ENCODE measurements at places on chromosomes 5 and 9. TPM values are rescaled to one million over a fixed set of nuclear protein-coding genes. Genes with fewer than 3 reads are reported as not detected.
A peak's percentile ranks its signal among the peaks of the same experiment; 100 is the strongest.

GRCh38 chr9:93017621-93018020, 40.9 kb upstream of the SUSD3 start:
- no peak for DNase-seq

DNA sequence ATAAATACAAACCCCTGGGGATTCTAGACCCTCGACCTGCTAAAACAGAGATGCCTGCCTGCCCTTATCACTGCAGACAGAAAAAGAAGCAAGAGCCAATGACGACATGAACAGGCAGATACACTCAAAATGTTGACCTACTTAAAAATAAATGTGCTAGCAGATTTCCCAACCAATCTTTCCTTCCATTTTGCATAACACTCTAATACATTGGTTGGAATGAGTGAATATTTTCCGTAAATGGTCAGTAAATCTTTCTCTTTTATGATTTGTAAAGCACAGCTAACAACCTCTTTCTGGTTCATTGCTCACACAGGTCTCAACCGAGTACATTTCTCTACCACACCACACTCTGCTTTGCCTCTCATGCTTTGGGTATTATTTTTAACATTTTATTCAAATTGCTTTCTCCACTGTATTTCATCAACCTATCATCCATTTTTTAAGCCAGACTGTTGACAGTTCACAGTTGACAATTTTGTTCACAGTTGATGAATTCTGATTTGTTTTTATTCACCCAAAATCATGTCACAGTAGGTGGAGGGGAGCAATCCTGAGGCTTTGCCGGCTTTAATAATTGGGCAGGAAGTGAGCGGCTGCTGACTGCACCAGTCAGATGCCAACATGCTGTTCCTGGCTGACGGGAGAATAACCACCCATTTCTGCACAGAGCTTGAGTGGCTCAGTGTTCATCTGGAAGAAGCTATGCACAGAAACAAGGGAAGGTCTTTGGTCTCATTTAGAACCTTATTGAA, 426.6 kb downstream of the SPOCK1 start:
- no peak for DNase-seq

GRCh38 chr5:125717209-125717608, 706.0 kb upstream of the GRAMD2B start:
- no peak for DNase-seq

DNA sequence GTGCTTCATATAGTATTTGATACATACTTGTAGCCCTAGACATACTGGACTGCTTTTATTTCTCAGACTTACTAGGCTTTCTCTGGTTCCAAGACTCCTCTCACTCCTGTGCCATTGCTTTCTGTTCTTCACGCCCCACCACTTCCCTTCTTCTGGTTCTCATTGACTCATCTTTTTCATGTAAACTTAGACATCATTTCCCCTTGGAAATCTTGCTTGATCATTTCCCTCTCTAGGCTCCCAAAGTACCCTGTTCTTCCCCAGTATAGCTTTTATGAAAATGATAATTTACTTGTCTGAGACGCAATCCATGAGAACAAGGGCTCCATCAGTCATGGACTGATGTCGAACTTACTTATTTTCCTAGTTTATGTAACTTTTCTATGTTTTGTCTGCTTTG, 83.5 kb downstream of the TLR4 start:
- no peak for DNase-seq

DNA sequence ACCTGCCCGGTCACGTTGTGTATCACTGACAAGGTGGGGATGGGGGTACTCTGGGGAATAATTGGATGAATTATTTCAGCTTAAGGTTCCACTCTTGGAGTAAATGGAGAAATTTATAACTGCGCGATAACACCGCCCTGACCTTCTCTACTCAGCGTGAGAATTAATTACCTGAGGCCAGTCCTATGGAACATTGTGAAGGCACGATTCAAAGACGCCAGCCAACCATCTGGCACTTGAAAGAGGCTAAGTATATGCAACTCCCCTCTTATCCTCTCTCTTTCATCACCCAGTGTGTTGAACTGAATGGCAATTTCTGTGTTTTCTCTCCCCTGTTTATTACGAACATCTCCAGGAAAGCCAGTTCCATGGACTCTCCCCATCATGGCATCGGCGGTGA, 235.5 kb upstream of the TUT7 start:
- DNase-seq = no peak

- no peak for DNase-seq
Measured at GRCh38 chr9:404234-404633, 189.6 kb downstream of the DOCK8 start.

GRCh38 chr5:144712090-144712489, 541.4 kb downstream of the KCTD16 start:
- no peak for DNase-seq

DNA sequence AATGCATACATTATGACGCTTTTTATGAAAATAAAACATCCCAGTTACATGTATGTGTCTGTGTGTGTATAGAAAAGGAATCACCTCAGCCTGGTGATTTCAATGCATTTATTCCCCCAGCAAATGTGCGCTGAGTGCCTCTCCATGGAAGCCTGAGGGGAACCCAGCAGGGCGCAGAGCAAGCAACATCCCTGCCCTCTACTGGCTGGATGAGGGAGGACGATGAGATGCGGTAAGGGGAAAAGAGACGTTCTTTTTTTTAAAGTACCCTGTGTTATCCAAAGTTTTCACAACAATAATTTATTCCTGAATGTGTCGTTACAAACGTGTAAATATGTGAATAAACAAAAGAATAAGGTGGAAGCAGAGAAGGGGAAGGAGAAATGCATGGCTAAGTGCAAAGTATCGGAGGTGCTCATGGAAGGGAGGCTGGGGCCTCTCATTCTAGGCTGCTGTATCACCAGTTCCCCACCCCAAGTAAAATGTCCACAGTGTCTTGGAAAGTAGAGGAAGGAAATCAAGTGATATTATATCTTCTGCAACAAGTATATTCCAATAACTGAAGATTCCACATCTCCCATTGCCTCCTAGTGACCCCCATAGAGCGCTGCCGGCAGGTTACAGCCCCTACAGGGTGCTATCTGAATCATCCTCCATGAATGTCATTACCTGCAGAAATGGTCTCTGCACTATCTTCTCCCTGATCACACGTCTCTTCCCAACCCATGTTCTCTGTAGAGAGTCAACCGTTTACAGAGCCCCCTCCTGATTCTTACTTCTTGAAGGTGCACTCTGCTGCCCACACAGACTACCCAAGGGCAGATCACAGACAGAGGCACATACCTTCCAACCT, 13.0 kb upstream of the ABLIM3 start:
- DNase-seq = no peak

DNA sequence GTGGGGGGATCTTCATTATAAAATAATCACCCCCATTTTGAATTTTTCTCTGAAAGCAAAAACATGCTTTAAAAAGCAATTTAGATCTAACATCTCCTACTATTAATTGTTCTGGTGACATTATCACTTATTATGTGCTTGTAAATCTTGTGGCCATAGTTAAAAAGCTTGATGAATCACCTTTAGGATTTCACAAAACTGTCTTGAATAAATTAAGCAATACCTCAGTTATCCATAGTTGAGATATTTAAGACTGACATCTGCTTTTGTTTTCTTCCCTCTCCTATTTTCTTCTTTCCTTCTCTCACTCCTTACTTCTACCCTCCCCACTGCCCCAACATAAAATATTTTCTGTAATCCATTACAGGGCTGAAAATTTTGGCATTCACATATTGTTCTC, 84.8 kb downstream of the SLC1A3 start:
- DNase-seq = no peak

GRCh38 chr5:89998519-89999305, 410.8 kb downstream of the CETN3 start:
- DNase-seq = no peak

GRCh38 chr5:74252044-74252443, 388.5 kb downstream of the ENC1 start:
- DNase-seq = no peak

GRCh38 chr9:111276431-111277128, 53.4 kb downstream of the OR2K2 start:
- no peak for DNase-seq

DNA sequence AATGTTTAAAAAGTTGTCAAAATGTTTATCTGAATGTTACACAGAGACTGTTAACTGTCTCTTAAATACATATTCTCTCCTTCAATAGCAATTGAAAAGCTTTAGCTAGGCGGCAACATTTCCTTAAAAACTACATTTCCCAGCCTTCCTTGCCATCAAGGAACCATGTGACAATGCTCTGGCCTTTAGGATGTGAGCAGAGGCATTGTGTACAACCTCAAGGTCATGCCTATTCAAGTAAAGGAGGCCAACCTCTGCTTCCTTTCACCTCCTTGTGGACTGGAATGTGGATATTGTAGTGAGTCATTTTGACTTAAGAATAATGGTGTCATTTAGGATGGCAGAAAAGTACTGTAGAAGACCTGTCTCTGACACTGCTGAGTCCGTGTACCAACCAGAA, 23.7 kb upstream of the MROH2B start:
- DNase-seq = no peak

DNA sequence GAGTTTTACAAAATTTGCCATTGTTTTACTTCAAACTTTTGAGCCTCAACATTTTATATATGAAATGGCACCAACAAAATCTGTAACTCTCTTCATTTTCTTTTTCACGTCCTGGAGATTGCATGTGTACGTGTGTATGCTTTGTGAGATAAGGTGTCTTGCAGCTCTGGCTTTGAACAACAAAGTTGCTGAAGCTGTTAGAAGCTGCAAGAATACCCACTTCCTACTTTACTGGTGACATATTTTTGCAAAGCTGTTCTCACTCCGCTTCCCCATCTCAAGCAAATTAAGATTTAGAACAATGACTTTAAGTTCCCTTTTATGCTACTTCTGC, 41.8 kb downstream of the FYB1 start:
- no peak for DNase-seq

DNA sequence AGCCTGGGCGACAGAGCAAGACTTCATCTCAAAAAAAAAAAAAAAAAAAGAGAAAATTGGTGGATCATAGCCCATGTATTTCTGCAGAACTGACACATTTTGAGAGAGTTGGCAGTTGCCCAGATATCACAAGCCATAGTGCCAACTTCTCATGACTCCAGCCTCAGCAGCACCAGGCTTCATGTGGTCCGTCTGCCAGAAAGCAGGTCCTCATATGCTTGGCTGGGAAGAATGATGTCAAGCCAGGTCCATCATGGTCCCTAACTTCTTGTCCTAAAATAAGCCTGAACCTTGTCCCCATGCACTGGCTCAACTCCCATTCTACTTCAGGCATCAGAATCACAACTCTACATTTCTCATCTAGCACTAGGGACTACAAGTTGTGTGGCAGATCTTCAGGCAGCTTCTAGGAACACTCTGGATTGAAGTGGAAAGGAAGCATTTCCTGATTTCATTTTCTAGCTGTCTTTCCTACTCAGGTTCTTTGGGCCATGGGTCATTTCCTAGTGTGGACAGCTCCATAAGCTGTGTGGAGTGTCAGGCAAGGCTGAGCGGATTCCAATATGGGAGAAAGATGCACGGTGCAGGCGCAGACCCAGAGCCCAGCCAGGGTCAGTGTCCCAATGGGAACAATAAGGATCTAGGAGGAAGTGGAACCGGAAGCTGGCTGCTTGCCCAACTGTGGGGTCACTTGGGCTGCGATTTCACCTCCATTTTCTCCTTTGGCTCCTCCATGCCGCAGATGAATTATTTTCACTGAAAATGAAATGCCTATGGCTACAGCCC, 90.1 kb downstream of the LMNB1 start:
- no peak for DNase-seq

GRCh38 chr9:127761491-127761956, 16.9 kb downstream of the SH2D3C start:
- DNase-seq = no peak

GRCh38 chr5:38141665-38142064, 116.7 kb upstream of the EGFLAM start:
- DNase-seq = no peak

DNA sequence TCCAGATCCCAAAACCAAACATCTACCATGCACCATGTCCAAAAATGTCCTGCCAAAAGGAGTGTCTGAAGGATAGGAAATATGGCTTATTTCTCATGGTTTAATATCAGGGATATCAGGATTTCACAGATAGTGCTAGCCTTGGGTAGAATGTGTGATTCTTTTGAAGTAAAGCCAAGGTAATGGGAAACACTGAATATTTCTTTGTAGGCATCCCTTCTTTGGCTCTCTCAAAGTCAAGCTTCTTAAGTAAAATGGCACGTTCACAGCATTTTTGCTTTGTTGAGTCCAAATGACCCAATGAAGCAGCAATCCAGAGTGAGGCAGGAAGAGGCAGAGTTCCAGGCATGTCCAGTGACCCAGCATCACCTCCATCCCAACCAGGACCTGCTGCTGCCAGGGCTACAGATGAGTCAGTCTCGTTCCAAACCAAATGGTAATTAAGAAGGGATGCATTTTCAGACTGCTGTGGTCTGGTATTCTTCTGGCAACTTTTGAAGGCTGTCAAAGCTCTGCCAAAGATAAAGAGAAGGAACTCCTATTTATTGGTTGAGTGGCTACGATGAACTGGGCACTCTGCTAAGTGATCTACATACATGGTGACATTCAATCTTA, 678.8 kb upstream of the KLF4 start:
- DNase-seq = peak; percentile 20

- no peak for DNase-seq
Measured at GRCh38 chr9:33128570-33128969, 38.6 kb downstream of the B4GALT1 start.

The CBY3 gene
- not detected for total RNA-seq

The ADRA1B gene
- 6.7 TPM for total RNA-seq

The PRRX2 gene
- total RNA-seq = 15.3 TPM

The PCDHB16 gene
- 17.7 TPM for total RNA-seq

The PITX1 gene
- total RNA-seq = 5.4 TPM

The MRRF gene
- 39.4 TPM for total RNA-seq

The LHX3 gene
- not detected for total RNA-seq

The CATSPER3 gene
- not detected for total RNA-seq

The ZBTB26 gene
- total RNA-seq = 5.1 TPM

The LCN12 gene
- 16.8 TPM for total RNA-seq

The SPATA31E1 gene
- not detected for total RNA-seq

The ECM2 gene
- total RNA-seq = 52.7 TPM

The HMMR gene
- total RNA-seq = 0.66 TPM

The FBP2 gene
- not detected for total RNA-seq

The ACSL6 gene
- 0.84 TPM for total RNA-seq

The TAF1L gene
- total RNA-seq = under 0.01 TPM
